Mammary epithelial cell (primary cell): ENCODE measurements at places on chromosomes 6 and 20. TPM values are rescaled to one million over a fixed set of nuclear protein-coding genes. Genes with fewer than 3 reads are reported as not detected.

GRCh38 chr6:43742931-43743632, 26.9 kb upstream of the VEGFA start:
- no peak for DNase-seq

DNA sequence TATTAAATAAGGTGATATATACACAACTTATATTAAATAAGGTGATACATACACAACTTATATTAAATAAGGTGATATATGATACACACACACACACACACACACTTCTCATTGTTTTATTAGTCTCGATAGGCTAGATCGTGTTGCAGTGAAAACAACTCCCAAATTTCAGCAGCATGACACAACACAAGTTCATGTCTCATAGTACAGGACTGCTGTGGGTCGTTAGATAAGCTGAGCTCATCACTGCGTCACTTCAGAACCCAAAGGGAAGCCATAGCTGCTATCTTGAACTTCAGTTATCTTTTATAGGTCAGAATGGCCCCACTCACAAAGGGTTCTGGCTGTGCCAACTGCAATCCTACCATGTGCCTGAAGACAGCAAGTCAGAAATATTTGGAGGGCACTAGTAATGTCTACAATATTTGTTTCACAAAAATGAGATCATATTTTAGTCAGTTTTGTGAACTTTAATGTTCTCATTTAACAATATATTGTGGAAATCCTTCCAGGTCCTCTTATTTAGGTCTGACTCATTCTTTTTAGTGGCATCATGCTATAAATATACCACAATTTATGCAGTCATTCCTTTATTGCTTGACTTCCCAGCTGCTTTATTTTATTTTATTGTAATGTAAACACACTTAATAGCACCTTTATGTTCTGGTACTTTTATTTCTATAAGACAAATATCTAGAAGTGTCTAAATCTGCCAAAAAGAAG, 290.2 kb downstream of the PHACTR1 start:
- no peak for DNase-seq

- peak; percentile 98 for DNase-seq
Observed at GRCh38 chr6:78598966-78599365, 268.4 kb upstream of the IRAK1BP1 start.

GRCh38 chr20:19231359-19232035, 19.1 kb downstream of the SLC24A3 start:
- no peak for DNase-seq

- no peak for DNase-seq
Observed at GRCh38 chr6:73644941-73645591, 8.7 kb downstream of the SLC17A5 start.

GRCh38 chr6:170024940-170025339, 265.9 kb downstream of the DLL1 start:
- peak; percentile 3 for DNase-seq

DNA sequence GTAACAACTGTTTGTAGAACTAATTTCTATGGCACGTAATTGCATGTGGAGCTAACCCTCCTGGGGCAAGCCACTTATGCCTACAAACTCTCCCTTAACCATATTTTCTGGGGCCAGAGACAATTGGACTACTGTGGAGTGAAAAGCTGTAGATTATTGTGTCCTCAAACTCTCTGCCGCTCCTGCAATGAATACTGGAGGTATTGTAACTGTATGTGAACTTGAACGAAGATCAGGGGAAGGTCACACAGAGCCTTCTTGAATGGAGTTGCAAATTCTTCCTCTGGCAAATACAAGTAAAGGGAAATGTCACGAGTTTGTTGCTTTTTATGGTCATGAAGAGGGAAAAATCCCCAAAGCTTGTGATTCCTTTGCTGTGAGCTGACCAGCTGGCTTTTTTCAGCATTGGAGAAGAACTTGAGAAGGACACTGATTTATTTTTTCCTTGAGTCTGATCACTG, 18.2 kb downstream of the AKAP12 start:
- no peak for DNase-seq

DNA sequence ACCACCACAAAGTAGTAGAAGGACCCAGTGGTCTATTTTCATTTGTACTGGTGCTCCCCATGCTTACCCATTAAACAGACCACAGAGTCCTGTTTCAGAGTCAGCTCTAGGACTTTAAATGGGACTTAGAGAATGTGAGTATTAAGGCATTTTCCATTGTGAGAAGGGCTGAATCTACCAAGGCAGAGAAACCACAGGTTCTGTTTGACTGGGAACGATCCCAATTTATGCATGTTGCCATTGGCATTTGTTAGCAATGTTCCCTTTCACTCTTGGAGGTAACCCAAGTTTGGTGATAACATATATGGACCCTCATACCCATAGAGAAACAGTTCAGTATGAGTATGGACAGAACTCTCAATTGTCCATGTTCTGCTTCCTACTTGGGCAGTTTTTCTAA, 672.8 kb downstream of the KIF16B start:
- DNase-seq = peak; percentile 9

DNA sequence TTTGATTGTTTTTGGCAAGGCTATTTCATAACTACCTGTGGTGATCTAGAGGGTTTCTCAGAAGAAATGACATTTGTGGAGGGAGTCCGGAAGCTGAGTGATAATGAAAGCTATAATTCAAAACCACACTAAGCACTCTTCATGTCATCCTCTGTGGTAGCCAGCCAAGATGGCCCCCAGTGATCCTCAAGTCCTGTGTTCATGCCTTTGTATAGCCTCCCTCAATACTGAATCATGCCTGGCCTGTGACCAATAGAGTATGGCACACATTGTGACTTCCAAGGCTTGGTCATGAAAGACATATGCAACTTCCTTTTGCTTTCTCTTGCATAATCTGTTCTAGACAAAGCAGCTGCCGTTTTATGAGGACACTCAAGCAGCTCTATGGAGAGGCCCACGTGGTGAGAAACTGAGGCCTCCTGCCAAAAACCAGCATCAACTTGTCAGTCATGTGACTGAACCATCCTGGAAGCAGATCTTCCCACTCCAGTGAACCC, 12.8 kb upstream of the DNAAF9 start:
- peak; percentile 93 for DNase-seq

- no peak for DNase-seq
Observed at GRCh38 chr6:128242765-128243403, 277.5 kb downstream of the PTPRK start.

GRCh38 chr6:5540370-5540769, 279.1 kb downstream of the FARS2 start:
- no peak for DNase-seq

DNA sequence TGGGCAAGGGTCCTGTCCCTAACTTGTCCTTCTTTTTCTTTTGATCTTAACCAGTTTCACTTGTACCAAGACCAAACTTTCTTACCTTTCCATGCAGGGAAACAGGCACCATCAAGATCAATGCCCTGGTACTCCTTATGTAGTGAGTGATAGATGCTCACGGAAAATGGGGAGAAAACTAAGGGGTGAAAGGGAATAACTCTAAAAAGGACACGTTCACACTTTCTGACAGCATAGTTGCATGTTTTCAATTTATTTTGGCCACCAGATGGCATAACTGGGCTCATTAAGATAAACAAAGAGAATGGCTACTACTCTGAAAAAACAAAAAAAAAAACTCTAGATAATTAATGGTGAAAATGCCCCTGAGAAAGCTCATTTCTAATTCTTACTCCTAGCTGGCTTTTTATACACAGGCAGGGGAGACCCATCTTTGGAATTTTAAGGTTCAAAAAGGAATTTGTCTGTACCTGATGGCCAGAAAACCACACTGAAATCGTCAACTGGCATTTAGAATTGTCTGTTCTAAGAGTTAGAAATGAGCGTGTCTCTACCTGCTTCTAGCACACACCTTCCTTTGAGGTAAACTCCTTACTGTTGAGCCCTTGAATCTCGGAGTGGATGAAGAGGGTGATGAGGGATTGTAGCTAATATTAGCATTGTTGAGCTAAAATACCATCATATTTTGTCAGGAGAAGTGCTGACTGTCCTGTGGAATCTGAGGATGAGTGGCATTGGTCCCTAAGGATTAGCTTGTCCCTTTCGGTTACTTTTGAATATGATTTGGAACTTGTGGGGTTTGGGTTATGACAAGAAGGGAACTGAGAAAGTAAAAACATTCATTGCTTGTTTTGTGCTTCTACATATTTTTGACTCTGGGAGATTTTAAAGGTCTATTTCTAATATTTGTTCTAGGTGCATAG, 62.2 kb upstream of the DDR1 start:
- peak; percentile 64 for DNase-seq

GRCh38 chr20:61236713-61237112, 15.3 kb upstream of the CDH4 start:
- DNase-seq = no peak

The MCHR2 gene
- total RNA-seq = not detected in 2 replicates

The HAO1 gene
- not detected in 2 replicates for total RNA-seq

The MUCL3 gene
- total RNA-seq = not detected in 2 replicates

The PGC gene
- total RNA-seq = not detected in 2 replicates

The PRND gene
- total RNA-seq = not detected in 2 replicates

The TUBB1 gene
- not detected in 2 replicates for total RNA-seq
